ENCODE measurements at places on chromosomes 4 and X.

- DNase-seq: no peak
Measured at GRCh38 chr4:157741642-157742041, 431.2 kb downstream of the GASK1B start.

GRCh38 chr4:19512086-19512485, 739.6 kb upstream of the SLIT2 start:
- DNase-seq: no peak

GRCh38 chr4:88033309-88033708, 25.9 kb downstream of the PKD2 start:
- peak; percentile 29 for DNase-seq

- DNase-seq: no peak
Measured at GRCh38 chrX:39944416-39944815, 153.3 kb downstream of the BCOR start.

DNA sequence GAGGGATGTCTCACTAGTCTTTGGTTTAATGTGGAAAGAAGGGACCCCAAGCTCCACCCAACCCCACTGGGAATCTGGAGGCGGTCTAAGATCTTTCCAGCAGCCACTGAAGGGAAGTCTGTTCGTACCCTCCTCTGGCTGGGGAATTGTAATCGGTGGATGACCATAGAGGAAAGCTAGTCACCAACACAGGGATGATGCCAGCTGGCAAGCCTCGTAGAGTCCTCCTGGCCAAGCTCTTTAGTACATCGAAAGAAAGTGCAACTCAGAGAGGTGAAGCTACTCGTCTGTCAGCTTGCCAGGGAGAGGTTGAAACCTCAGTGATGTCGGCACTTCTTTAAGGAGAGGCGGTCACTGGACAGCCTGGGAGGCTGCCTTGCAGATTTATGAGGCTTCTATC, 58.7 kb downstream of the MAMLD1 start:
- no peak for DNase-seq

DNA sequence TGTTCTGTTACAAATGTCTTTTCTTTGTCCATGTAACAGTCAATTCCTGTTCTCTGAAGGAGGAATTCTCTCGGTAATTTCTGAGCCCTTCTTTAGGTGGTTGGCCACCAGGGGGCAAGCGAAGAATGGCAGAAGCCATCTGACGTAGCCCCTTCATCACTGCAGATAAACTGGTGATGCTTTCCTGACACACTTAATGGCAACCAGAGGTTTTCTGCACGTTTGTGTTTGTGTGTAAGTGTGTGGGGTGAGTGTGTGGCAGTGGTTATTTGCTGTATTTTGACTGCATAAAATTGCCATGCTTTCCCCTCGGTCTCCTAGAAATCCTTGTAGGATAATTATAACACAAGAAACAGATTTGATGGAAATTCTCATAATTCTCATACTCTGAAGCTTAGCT, 64.8 kb upstream of the STOX2 start:
- peak; percentile 28 for DNase-seq

- DNase-seq: peak; percentile 85
Measured at GRCh38 chr4:152259866-152260265, 276.0 kb downstream of the FBXW7 start.

DNA sequence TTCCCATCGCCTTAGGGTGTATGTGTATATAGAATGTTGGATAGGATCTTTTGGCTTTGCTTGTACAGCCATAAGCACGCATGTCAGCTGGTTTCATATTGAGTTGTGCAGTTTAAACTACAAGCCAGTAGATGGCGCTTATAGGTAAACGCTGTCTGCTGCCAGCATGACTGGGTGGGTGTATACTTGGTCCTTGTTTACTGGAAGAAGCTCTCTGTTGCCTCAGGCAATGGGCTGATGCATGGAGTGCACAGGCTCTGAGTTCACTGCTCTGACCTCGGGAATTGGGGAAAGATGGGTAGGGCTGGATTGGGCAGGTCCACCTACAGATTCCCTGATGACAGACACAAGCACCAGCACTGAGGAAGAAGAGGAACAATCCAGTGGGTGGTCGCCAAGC, 831.5 kb downstream of the STIM2 start:
- DNase-seq: peak; percentile 43

DNA sequence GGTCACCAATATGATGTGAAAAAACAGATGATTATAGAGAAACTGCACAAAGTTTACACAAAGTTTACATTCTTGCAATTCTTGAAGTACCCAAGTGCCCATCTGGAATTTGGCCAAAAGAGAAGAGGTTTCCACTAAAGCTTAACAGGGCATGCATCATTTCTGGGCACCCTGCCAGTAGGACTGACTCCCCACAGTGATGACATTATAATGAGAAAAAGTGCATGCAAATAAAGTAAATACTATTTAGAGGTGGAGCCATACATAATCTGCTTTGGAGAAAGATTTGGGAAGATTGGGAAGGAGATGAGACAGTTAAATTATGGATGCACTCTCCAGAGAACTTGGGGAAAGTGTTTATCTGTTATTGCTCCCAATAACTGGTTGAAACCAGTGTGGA, 93.7 kb upstream of the TRPC3 start:
- DNase-seq: peak; percentile 88

GRCh38 chr4:1784789-1785591, 8.1 kb upstream of the FGFR3 start:
- no peak for DNase-seq

DNA sequence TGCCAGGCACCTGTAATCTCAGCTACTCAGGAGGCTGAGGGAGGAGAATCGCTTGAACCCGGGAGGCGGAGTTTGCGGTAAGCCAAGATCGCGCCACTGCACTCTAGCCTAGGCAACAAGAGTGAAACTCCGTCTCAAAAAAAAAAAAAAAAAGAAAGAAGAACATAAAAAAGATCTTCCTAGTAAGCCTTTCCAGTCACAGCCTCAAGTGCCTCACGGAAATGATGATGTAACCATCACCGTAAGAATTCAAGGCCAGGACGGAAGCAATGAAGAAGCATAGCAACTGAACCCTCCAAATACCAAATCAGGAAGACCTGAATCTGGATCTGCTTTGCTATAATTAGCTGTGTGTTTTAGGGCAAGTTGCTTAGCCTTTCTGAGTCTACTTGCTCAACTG, 28.8 kb downstream of the RBM47 start:
- no peak for DNase-seq

- DNase-seq: no peak
Measured at GRCh38 chr4:112431158-112431557, 84.8 kb downstream of the NEUROG2 start.

DNA sequence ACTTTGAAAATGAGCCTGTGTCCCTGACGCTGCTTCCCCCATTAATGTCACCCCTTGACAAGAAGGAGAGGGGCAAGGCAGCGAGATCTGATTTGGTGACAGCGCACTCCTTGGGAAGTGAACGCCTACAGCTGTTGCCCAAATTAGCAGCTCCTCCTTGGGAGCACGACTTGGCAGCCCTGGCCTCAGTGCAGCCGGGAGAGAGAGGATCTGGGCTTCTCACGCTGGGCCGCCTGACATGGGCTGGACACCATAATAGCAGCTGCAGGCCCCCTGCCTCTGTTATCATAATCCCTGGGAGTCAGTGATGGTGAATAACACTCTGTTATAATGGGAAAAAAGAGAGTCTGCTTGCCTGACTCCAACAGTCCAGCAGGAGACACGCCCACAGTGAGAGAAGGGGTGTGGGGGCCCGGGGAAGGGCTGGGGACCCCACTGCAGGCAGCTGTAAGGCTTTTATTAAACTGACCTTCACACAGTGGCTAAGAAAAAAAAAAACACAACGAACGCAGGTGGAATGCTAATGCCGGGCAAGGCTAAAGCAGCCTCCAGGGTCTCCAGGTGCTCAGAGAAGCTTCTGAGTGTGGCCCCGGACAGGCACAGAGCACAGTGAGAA, 73.3 kb downstream of the PSAPL1 start:
- no peak for DNase-seq

DNA sequence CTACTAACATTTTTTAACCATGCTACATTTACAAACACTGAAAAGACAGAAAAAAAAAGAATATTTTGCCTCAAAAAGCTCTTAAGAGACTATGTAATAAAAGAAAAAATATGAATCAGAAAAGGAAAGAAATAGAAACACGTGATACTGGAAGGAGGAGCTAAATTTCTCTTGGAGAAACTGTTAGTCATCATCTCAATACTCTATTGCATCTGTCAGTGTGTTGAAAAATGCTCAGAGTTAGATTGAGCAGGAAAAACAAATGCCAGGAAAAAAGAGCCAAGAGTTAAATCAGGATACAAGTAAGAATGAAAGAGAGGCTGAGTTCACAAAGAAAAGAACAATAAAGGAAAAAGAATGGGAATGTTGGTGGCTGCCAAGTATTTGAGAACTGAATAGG, 2.6 kb downstream of the RAB28 start:
- peak; percentile 27 for DNase-seq

DNA sequence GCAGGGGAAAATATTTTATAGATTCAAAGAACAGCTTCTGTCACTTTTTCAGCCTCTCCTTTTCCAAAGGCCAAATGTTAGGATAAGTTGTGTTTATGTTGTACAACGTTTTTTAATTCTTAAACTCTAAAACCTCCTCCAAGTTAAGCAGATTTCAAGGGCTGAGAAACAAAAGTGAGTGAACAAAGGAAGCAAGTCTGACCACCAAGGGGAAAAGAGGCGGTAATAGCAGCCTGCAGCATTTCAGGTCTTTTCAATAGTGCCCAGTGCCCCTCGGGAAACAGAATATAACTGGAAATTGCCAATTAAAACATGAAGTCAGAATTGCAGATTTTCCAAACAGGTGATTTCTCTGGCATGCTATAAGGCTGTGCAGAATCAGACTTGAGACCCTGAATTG, 510.0 kb upstream of the HTR2C start:
- no peak for DNase-seq

- no peak for DNase-seq
Measured at GRCh38 chrX:54825716-54826438, 18.3 kb downstream of the MAGED2 start.

GRCh38 chr4:183099537-183100297, 660 bp downstream of the WWC2 start:
- no peak for DNase-seq

DNA sequence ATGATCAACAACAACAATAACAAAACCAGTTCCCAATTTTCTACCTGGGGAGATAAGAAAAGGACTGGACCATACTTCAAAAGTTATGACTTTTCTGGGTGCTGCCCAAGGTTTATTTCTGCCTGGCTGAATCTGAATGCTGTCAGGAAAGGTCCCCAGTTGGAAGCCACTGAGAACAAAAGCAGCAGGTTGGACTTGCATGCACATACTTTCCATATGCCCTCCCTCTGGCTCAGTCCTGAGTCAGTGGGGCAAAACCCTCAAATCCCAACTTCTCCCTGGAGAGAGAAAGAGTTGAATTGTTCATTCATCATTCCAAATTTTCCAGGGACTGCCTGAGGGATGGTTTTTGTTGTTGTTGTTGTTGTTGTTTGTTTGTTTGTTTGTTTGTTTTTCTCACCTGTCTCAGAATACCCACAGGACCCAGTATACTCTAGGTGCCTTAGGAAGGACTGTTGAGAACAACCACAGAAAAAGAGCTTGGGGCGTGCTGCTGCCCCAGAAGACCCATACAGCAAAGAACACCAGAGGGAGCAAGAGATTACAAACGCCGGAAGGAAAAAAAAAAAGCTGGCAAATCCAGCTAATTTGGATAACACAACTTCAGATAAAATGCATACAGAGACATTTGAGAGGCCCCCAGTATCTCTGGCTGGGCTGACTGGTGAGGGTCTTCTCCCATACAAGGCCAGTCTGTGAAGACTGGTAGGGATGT, 138.9 kb upstream of the INPP4B start:
- no peak for DNase-seq

DNA sequence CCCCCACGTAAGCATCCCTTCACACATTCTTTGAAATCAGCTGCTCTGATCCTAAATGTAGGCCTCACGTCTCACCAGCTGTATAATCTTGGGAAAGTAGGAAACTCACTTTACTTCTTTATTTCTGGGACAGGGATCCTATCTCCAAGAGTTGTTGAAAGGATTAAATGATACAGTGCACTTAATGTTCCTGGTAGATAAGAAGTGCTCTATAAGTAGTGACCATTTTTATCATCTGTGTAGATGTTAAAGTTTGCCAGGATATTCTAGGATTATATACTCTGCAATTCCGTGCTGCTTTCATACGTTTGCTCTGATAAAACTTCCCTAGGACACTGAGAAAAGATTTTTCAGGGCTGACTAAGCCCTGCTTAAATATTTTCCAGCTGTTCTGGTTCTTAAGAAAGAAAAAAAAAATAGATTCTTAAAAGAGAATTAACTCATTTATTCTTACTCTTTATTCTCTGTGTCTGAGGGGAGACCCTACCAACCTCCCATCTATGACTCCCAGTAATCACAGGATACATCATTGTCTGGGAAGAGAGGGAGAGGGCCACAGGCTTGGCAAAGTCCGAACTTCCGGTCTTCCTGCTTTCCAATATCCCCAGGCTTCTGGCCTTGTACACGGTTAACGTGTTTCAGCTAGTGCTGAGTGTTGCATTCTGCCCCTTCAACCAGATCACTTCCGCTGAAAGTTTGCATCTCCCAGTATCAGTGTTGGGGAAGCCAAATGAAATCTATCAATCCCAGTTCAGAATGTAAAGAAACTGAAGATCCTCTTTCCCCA, 269.2 kb downstream of the TRIML1 start:
- no peak for DNase-seq

- DNase-seq: no peak
Measured at GRCh38 chr4:17515445-17516407, 761 bp downstream of the CLRN2 start.

GRCh38 chr4:127783026-127783769, 1.1 kb downstream of the HSPA4L start:
- peak; percentile 44 for DNase-seq

- DNase-seq: no peak
Measured at GRCh38 chr4:145295547-145295946, 115.2 kb upstream of the OTUD4 start.

GRCh38 chrX:153593811-153594500, 5.0 kb downstream of the CCNQ start:
- DNase-seq: no peak

DNA sequence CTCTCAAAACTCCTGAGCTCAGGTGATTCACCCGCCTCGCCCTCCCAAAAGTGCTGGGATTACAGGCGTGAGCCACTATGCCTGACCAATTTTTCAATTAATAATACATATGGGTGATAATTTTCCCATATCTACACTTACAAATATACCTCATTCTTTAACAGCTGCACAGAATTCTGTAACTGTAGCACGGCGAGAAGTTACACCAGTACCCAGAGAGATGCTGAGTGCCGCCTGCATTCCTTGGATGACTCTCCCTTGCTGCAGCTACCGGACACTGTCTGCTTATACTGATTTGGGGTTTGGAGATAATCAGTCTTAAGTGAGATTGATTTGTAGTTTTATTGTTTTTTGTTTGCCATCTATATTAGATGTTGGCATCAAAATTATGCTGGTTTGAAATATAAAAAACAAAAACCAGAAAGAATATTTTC, 5.8 kb downstream of the TIFA start:
- DNase-seq: no peak

DNA sequence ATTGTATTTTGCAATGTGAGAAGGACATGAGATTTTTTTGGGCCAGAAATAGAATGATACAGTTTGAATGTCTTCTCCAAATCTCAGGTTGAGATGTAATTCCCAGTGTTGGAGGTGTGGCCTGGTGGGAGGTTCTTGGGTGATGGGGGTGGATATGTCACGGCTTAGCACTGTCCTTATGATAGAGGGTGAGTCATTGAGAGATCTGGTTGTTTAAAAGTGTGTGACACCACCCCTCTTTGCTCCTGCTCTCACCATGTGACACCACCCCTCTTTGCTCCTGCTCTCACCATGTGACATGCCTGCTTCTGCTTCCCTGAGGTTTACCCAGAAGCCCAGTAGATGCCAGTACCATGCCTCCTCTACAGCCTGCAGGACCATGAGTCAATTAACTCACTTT, 1226.9 kb downstream of the PCDH7 start:
- DNase-seq: no peak
